ENCODE measurements at places on chromosomes 1 and 21.

- DNase-seq = no peak
These were observed 149.9 kb downstream of the GALNT2 start for GRCh38 chr1:230216896-230217295.

DNA sequence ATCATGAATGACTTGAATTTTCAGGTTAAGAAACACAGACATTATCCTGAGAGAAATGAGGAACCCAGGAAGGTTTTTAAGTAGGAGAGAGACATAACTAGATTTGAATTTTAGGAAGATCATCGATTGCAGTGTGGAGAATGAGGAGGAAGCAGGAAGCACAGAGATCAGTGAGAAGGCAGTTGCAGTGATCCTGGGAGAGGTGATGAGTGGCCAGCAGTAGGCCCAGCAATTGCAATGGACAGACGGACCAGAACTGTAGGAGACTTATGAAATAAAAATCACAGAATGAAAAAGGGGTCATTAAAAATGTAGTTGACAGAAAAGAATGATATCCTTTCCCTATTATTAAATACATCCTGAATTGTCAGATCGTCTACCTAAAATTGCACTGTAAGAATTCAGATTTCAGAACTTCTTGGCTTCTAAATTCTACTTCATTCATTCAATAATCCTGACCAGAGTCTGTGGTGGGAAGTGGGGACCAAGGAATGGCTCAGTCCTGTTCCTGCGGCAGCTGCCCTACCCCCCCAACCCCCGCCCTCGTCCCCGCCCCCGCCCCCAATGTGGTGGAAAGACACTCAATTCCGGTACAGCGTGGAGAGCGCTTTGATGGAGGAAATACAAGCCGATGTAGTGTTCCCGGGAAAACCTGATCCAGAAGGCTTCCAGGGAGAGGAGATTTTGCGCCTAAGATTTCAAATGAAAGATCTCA lies 35.1 kb downstream of the SLC2A1 start:
- no peak for DNase-seq

- no peak for DNase-seq
These were observed 182.1 kb upstream of the DMRTA2 start for GRCh38 chr1:50605186-50605875.

- no peak for DNase-seq
These were observed 42.2 kb upstream of the WNT4 start for GRCh38 chr1:22184892-22185612.

Measured in activated gamma-delta T cell treated with anti-CD3 and anti-CD28 coated beads, Interleukin-2, amount 50 U/mL, for 16 hours (primary cell).